ENCODE measurements at places on chromosomes 5 and 9.

DNA sequence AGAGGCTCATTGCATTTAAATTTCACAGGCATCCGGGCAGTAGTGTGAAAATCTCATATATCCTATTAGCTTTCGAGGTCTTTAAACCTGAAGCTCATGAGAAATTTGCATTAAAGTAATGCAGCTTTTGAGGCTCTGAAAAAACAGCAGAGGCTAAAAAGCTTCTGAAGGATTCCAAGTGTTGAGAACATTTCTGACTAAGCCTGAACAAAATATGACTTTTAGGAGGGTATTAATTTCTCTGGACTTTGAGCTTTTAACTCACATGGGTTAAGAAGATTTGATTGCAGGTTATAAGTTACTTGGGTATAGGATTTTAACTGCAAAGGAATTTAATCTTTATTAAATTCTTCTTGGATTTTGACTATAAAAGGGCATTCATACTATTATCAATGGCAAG is 743.9 kb downstream of the TLE1 start:
- DNase-seq = no peak

DNA sequence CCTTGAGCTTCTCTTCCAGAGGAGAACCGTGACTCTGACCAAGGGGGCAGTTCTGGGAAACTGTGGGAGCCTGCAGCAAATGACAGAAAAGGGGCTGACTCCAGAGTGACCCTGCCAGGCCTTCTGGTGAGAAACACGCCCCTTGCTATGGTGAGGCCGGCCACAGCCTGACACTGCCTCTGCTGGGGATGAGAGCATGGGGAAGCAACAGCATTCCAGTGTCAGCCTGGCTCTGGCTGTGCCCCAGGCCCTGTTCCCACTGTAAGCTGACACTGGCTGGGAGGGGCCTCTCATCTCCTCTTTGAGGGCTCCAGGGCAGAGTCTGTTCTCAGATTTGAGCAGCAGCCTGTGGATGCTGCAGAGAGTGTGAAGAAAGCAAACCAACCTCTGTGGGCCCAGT is 180.0 kb upstream of the IL12B start:
- DNase-seq = peak; percentile 61

GRCh38 chr9:19173598-19174125 is 46.4 kb upstream of the PLIN2 start:
- no peak for DNase-seq

DNA sequence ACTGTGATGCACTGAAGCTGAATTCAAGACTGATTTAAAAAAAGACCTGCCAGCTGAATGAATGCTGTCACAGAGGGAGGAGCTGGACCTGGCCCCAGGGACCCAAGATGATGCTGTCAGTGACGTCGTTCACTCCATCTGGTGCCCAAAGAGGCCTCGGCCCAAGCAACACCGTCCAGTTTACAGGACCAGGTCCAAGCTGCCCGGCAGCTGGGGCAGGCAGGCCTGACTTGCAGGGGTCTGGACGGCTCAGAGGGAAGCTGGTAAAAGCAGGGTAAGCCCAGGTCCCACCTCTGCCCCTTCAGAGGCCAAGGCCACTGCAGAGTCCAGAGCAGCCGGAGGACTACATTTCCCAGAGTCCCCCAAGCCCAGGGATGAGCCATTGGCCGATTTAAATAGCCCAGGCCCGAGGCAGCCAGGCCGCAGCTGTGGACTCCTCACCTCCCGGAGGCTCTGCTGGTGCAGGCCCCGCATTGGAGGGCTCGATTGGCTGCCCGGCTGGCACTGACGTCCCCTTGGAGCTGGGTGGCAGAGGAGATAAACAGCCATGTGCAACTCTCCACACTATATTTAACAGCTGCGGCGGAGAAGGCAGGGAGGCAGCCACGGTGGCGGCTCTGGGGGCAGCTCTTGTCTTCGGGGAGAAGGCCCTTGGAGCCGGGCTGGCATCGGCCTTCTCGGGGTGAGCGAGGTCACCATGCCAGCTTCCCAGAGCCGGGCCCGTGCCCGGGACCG is at the start of gene PLPP7:
PLPP7 (plus strand) TSS at position 423 of the 735 bp plus-strand sequence; CDS start at position 698, 275 bp downstream.
- DNase-seq = no peak

GRCh38 chr5:31741496-31741895 is 102.6 kb downstream of the PDZD2 start:
- DNase-seq = no peak

- no peak for DNase-seq
Measured at GRCh38 chr5:164296603-164297080, 791.2 kb downstream of the MAT2B start.

GRCh38 chr9:135512904-135513303 is 8.3 kb upstream of the LCN1 start:
- no peak for DNase-seq

- DNase-seq = no peak
Measured at GRCh38 chr5:105872569-105873270, 1798.0 kb downstream of the EFNA5 start.

DNA sequence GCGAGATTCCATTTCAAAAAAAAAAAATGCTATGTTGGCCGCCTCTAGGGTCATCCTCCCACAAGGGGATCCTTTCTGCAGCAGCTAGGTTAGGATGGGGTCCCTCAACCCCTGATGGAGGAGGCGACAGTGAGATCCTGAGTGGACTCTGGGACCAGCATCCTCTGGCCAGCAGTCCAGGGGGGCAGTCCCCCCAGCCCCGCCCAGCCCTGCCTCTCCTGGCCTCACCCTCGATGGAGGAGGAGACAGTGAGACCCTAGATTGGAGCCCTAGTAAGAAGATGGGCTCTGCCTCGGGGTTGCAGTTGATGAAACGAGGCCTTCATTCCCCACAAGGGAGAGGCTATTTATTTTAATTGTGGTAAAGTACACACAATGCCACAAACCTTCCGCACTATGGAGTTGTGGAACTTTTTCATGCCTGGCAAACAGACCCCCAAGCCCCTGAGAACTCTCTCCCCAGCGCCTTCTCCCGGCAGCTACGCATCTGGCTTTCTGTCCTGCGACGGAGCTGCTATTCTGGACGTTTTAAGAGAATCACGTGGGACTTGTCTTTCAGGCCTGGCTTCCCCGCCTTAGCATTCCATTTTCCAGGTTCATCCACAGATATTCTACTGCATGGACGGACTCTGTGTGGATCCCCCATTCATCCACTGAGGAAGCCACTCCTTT is 15.8 kb downstream of the VAV2 start:
- DNase-seq = no peak

GRCh38 chr5:172145870-172146747 is 41.9 kb downstream of the STK10 start:
- no peak for DNase-seq

GRCh38 chr5:92969781-92970237 is 611.2 kb downstream of the NR2F1-AS1 start:
- no peak for DNase-seq

DNA sequence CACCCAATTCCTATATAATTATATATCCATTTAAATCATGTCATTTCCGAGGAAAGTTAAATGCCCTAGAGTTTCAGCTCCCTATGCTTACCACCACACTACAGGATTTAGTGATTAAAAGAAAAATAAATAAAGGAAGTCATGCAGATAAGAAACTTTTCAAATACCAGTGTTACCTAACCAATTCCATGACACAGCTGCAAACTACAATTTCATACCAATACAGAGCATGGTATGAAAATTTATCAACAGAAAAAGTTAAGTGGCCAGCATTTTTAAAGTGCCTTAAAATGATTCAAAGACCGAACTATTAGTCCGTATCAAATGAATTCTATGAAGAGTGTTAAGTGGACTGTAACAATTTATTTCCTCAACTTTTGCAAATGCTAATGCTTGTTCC is 35.9 kb downstream of the CEP120 start:
- no peak for DNase-seq

DNA sequence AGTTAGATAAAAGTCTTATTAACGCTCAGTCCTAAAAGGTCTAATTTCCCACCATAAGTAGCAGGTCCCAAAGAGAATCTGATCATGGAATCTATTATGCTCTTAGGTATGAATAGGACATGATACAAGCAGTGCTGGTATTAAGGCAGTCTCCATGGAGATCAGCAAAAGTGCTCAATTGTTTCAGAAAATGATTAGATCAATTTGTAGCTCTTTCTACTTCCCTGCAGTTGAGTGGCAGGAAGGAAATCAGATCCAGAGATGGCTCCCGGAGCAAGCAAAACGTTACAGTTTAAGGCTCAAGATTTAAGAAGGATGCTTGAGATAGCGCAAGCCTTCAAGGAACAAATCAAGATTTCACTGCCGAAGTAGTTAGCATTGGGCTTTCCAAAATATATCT is 205.7 kb downstream of the DRD1 start:
- DNase-seq = no peak

DNA sequence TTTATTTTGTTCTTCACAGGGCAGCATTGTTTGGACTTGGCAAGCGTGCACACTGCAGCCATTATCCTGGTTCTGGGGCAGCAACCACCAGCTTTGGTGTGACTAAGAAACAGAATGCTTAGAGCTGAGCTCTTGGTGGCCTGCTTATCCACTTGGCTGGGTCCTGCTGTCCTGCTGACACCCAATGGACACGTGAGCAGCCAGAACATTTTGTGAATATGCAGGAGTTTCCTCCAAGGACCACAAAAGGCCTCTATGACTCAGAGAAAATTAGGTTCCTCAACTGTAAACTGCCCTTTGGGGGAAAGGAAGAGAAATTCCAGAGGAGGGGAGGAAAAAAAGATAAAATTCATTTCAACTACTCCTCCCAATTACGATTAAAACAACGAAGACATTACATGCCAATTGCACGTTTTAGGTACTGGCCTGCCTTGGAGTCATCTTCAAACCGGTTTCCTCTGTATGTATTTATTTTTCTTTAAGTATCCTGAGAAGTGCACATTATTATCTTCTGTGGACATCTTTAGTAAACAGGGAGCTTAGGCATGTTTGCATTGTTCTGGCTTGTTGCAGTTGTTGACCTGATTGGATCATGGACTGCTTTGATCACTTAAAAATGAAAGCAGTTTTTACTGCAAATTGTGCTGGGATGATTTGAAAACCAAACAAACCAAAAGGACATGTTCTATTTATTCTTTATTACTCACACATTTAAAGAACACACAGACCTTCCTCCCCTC is 82.3 kb upstream of the TLE4 start:
- DNase-seq = no peak

GRCh38 chr5:43041669-43042175 is 1.6 kb upstream of the ANXA2R start:
- DNase-seq = peak; percentile 76

DNA sequence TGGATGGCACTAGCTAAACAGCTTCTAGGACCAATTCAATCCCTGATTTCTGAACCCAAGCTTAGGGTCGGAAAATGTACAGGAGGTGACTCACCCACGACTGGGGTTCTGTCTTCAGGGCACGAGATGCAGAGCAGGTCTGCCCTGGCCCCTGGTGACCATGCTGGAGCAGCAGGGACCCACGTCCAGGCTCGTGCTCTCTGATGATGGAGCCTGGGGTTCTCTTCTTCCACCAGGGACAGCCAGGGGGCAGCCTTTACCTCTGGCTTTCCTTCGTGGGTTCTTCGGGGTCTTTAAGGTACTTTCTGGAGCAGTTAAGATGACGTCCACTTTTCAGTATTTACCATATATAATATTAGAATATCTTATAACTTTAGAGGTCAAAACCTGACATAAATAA is 2.1 kb downstream of the CFAP77 start:
- DNase-seq = no peak

- DNase-seq = no peak
Measured at GRCh38 chr9:99169982-99170761, 51.6 kb downstream of the ALG2 start.

DNA sequence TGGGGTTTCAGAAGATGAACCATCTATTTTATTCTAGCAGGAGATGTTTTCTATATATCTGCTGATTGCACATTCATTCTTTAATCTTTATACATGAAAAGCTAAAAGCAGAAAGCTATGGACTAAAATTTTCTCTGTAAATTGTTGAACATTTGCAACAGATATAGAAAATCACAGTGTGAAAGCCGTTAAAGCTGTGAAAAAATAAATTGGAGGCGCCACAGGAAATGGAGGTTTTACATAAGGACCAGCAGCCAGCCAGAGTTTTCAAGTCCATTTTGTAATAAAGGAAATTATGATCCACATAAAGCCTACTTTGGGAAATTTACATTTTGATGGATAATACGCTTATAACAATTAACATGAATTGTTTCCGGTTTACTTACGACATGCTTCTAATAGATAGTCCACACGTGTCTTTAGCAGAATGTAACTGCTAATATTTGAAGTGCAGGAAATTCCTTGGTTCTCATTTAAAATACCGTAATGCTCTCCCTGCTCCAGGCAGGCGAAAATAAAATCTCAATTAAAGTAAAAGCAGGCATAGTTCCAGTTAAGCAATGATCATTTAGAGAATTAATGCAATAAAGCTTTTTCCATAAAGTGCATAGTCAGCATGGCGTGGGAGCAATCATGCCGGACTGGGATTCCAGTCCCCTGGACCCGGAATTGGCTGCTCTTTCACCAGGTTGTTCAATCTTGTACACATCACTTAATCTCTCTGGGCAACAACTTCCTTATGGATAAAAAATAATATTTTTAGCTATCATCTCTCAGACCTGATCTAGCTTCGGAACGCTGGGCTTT is 445.4 kb downstream of the ZNF608 start:
- DNase-seq = no peak

DNA sequence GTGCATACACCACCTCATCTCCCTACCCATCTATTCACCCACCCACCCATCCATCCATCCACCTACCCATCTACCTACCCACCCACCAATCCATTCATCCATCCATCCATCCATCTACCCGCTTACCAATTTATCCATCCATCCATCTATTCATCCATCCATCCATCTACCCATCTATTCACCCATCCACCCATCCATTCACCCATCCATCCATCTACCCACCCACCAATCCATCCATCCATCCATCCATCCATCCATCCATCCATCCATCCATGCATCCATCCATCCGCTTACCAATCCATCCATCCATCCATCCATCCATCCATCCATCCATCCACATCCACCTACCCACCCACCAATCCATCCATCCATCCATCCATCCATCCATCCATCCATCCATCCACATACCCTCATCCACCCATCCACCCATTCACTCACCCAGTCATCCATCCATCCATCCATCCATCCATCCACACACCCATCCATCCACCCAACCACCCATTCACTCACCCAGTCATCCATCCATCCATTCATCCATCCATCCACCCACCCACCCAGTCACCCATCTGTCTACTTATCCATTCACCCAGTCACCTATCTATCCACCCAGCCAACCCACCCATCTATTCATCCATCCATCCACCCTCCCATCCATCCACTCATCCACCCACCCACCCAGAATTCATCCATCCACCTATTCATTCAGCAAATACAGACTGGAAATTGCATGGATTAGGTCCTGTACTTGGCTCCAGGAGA is 125.6 kb downstream of the RXRA start:
- DNase-seq = no peak

GRCh38 chr5:139772089-139772791 is 23.4 kb upstream of the PSD2 start:
- DNase-seq = no peak

DNA sequence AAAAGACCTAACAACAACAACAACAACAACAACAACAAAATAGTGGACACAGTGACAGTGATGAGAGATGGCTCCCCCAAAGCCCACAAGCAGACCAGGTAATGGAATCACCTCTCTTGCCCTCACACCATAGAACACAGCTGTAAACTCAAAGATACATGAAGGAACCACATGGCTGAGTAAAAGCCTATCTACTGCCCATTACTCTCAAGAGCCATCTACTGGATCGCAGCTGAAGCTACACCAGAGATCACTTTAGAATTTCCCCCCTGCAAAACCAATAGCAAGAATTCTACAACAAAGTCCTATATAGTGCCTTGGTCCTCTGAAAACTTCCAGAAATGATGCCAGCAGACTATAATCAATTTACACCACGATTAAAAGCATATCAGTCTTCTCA is 1537.6 kb upstream of the CDH9 start:
- no peak for DNase-seq
